ENCODE measurements at places on chromosomes 7 and 10. TPM values are rescaled to one million over a fixed set of nuclear protein-coding genes. Genes with fewer than 3 reads are reported as not detected.

Gene AFAP1L2
- total RNA-seq: 20.3 TPM

Gene TMEM178B
- total RNA-seq: 0.58 TPM

Gene PKD2L1
- not detected for total RNA-seq

Gene PDE1C
- 13.3 TPM for total RNA-seq

Gene LIPK
- not detected for total RNA-seq

Gene PRPF18
- 16.2 TPM for total RNA-seq

Gene RNF148
- total RNA-seq: 8.7 TPM

Gene ATG9B
- total RNA-seq: not detected

DNA sequence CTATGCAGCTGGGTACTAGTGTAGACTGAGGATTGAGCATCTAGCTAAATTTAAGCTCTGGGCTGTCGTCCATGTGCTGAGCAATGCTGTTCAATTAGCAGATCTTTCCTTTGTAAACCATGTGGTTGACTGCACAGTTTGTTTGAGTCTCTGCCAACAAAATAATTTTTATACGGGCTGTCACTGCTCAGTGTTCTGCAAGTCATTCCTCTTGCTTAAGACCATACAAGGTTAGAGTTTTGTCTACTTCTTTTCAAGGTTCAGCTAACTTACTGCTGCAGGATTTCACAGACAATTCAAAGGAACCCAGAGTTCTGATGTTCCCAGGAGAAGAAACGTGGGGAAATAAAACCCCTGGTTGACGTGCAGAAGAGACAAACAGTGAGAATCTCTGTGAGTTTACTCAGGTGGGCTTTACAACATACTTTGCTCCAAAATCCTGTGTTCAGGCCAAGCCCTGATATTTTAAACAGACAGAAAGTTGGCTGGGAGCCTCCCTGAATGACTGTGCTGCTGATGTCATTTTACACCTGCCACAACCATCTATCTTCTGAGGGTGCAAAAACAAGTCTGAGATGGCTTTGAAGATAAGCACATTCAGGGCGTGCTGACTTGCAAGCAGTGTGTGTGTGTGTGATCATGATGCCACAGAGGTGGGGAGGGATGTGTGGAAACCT is 177.1 kb upstream of the SVIL start:
- peak overlapping the region; percentile 88 for H3K27ac ChIP-seq
- H3K27me3 ChIP-seq: no peaks in the 10 kb centered on the region
- peaks cover 50% of the 10 kb centered on the region for H3K4me1 ChIP-seq
- no peaks in the 10 kb centered on the region for H3K36me3 ChIP-seq
- H3K4me3 ChIP-seq: peak overlapping the region; percentile 16

GRCh38 chr7:84394219-84394618 is 199.6 kb upstream of the SEMA3A start:
- H3K4me3 ChIP-seq: no peak overlapping the region
- no peaks in the 10 kb centered on the region for H3K36me3 ChIP-seq
- H3K4me1 ChIP-seq: peaks cover 7% of the 10 kb centered on the region
- DNase-seq: no peak
- no peak overlapping the region for H3K27ac ChIP-seq

DNA sequence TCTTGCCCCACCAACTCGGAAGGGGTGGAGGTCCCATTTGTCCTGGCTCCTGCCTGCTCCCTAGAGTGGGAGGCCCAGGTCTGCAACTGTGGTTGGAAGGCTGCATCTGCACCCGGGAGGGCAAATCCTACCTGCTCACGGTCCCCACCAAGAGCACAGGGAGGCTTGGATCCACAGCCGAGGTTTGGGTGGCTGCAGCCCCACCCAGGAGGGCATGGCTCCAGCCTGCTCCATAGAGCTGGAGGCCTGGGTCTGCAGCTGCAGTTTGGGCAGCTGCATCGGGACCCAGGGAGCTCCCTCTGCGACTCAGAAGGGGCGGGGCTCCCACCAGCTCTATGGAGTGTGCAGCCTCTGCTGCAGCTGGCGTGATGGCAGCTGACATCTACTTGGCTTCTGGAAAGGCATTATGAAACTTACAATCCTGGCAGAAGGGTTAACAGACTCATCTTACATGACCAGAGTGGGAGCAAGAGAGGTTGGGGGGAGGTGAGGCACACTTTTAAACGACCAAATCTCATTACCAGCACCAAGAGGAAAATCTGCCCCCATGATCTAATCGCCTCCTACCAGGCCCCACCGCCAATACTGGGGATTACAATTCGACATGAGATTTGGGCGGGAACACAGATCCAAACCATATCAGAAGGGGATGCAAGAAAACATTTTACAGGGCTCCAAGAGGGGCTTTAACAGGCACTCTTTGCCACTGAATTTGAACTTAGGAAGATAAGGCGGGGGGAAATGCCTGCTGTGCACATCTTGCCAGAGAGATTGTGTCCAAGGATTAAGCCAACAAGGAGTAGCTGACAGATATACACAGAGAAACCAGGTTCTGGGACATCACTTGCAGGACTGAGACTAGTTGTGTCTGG is 8.2 kb upstream of the BLVRA start:
- H3K36me3 ChIP-seq: no peaks in the 10 kb centered on the region
- no peak overlapping the region for H3K4me3 ChIP-seq
- no peaks in the 10 kb centered on the region for H3K27me3 ChIP-seq
- H3K27ac ChIP-seq: no peak overlapping the region

DNA sequence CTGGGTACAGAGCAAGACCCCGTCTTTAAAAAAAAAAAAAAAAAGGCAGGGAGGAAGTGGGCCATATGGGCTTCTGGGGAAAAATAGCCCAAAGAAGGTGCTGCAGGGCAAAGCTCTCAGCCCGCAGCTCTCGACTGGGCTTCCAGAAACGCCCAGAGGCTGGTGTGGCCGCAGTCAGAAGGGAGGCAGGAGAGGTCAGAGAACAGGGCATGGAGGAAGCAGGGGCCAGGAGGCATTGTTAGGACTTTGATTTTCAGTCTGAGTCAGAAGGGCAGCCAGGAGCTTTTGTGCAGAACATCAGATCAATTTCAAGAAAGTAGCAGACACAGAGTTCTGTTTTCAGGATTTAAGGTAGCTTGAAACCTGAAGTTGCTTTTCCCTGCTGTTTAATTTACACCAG is 35.3 kb upstream of the CYTH3 start:
- no peaks in the 10 kb centered on the region for H3K36me3 ChIP-seq
- no peak overlapping the region for H3K27ac ChIP-seq
- H3K4me1 ChIP-seq: no peaks in the 10 kb centered on the region
- H3K4me3 ChIP-seq: no peak overlapping the region
- no peak for DNase-seq

GRCh38 chr10:28794986-28795385 is 117.7 kb downstream of the BAMBI start:
- no peak overlapping the region for H3K4me3 ChIP-seq
- no peak overlapping the region for H3K27ac ChIP-seq
- DNase-seq: no peak
- no peaks in the 10 kb centered on the region for H3K36me3 ChIP-seq
- no peaks in the 10 kb centered on the region for H3K27me3 ChIP-seq

DNA sequence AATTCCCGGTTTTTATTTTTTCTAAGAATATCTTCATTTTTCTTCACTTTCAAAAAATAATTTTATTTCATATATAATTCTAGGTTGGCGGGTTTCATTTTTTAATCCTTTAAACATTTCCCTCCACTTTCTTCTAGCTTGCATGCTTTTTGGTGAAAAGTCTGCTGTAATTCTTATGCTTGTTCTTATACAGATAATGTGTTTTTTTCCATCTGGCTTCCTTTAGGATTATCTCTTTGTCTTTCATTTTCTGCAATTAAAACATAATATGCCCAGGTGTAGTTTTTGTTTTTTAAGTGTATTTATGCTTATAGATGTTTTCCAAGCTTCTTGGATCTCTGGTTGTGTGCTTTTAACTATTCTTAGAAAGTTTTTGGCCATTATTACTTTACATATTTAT is 341.3 kb upstream of the SEMA3C start:
- no peak for DNase-seq
- no peaks in the 10 kb centered on the region for H3K27me3 ChIP-seq
- H3K36me3 ChIP-seq: no peaks in the 10 kb centered on the region
- H3K27ac ChIP-seq: no peak overlapping the region
- no peaks in the 10 kb centered on the region for H3K4me1 ChIP-seq

GRCh38 chr7:128878226-128879105 is 15.8 kb downstream of the ATP6V1F start:
- DNase-seq: no peak
- no peaks in the 10 kb centered on the region for H3K36me3 ChIP-seq
- H3K27ac ChIP-seq: no peak overlapping the region
- no peaks in the 10 kb centered on the region for H3K27me3 ChIP-seq
- no peak overlapping the region for H3K4me3 ChIP-seq
- peaks cover 8% of the 10 kb centered on the region for H3K4me1 ChIP-seq

- no peak overlapping the region for H3K27ac ChIP-seq
- no peaks in the 10 kb centered on the region for H3K36me3 ChIP-seq
- no peak for DNase-seq
- H3K27me3 ChIP-seq: no peaks in the 10 kb centered on the region
Observed at GRCh38 chr7:71555758-71556157, 423.8 kb downstream of the GALNT17 start.

DNA sequence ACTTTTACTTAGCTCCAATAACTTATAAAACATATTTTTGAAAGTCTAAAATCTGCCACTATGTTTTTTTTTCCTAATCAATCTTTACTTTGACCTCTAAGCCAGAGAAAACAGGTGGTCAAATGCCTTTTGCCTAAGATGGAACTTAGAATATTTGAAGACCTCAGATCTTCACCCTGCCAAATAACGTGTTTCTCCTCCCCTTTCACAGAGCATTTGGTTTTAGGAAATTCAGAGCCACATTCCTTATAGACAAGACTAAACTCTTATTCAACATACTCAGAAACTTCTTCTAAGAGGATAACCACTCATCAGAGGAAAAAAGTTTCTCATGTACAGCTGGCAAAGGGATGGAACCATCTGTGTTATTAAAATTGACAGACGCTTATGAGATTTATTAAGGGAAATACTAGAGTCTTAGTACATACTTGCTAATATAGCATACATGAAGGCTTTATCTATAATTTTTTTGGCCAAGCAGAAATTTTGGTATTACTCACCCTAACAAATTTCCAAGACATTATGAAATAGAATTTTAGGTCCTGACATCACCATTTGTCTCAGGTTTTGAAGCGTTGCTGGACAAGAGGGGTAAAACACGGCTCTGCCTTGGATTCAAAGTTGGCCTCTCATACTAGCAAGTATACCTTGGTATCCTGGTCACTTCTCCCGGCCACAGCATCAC is 2.6 kb upstream of the EGFR start:
- no peaks in the 10 kb centered on the region for H3K36me3 ChIP-seq
- no peak for DNase-seq
- no peaks in the 10 kb centered on the region for H3K27me3 ChIP-seq
- H3K27ac ChIP-seq: no peak overlapping the region
- peaks cover 21% of the 10 kb centered on the region for H3K4me1 ChIP-seq

DNA sequence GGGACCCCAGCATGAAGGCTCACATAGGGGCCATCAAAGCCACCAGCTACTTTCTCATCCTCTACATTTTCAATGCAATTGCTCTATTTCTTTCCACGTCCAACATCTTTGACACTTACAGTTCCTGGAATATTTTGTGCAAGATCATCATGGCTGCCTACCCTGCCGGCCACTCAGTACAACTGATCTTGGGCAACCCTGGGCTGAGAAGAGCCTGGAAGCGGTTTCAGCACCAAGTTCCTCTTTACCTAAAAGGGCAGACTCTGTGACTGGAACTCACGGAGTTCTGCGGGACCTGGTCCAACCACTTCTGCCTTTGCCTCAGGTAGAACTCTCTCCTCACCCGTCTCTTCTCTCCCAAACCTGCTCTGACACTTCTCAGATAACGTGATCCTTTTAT is 945 bp downstream of the TAS2R40 start:
- no peaks in the 10 kb centered on the region for H3K36me3 ChIP-seq
- no peak overlapping the region for H3K4me3 ChIP-seq
- no peak overlapping the region for H3K27ac ChIP-seq
- DNase-seq: no peak

- DNase-seq: no peak
- H3K27me3 ChIP-seq: no peaks in the 10 kb centered on the region
- no peaks in the 10 kb centered on the region for H3K4me1 ChIP-seq
- no peaks in the 10 kb centered on the region for H3K36me3 ChIP-seq
- H3K27ac ChIP-seq: no peak overlapping the region
Observed at GRCh38 chr7:132778761-132779160, 202.5 kb upstream of the PLXNA4 start.

DNA sequence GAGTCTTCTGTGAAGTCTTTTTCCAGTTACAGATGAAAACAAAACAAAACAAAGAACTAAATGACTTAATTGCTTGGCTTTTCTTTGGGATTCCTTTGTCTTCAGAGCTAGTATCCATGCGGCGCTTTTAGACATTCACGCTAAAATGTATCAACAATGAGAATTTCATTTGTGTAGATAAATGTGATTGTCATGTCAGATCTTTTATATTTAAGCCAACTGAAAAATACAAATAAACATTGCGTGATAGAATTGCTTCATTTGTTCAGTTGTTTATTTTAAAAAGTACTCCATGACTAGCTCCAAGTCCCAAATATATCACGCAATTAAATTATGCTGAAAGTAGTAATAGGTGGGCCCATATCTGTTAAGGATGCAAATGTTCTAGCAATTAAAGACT is 7.9 kb upstream of the ADRB1 start:
- no peaks in the 10 kb centered on the region for H3K4me1 ChIP-seq
- H3K27ac ChIP-seq: no peak overlapping the region
- no peaks in the 10 kb centered on the region for H3K27me3 ChIP-seq
- no peak overlapping the region for H3K4me3 ChIP-seq
- DNase-seq: no peak

GRCh38 chr7:107744345-107744750 is 406 bp downstream of the CBLL1 start:
- peaks cover 6% of the 10 kb centered on the region for H3K36me3 ChIP-seq
- peak overlapping the region; percentile 85 for H3K4me3 ChIP-seq
- no peak for DNase-seq
- peak overlapping the region; percentile 93 for H3K27ac ChIP-seq
- peaks cover 51% of the 10 kb centered on the region for H3K4me1 ChIP-seq

DNA sequence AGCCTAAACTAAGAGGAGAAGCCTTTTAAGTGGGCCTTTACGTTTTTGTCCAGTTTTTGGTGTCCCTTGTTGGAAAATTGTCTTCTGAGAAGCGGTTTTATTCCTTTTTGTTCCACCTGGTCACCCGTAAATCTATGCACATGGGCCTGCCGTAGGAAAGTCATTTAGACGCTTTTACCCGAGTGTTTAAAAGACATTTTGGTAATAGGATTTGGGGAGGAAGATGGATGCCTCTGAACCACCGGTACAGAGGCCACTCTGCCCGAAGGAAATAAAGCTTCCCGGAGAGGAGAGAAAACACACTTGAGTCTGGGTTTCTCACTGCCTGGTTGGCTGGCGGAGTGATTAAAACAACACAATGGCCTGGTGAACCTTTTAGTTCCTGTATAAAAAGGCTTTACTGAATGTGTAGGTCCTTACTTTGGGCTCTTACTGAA is 760 bp downstream of the THNSL1 start:
- peak overlapping the region; percentile 79 for H3K4me3 ChIP-seq
- H3K27ac ChIP-seq: peak overlapping the region; percentile 91
- H3K36me3 ChIP-seq: no peaks in the 10 kb centered on the region

- H3K27ac ChIP-seq: no peak overlapping the region
- H3K4me3 ChIP-seq: no peak overlapping the region
- no peak for DNase-seq
- H3K36me3 ChIP-seq: no peaks in the 10 kb centered on the region
Observed at GRCh38 chr7:132691201-132691600, 114.9 kb upstream of the PLXNA4 start.

- no peak overlapping the region for H3K27ac ChIP-seq
- H3K36me3 ChIP-seq: no peaks in the 10 kb centered on the region
- DNase-seq: no peak
Observed at GRCh38 chr10:126349101-126349500, 39.2 kb downstream of the ADAM12 start.

- H3K27me3 ChIP-seq: no peaks in the 10 kb centered on the region
- no peak for DNase-seq
- H3K27ac ChIP-seq: no peak overlapping the region
Observed at GRCh38 chr10:128995676-128996075, 471.4 kb upstream of the MGMT start.

All from esophagus muscularis mucosa (tissue), 4 donors.